ENCODE measurements at places on chromosomes 6 and 20.
A peak's percentile ranks its signal among the peaks of the same experiment; 100 is the strongest.

DNA sequence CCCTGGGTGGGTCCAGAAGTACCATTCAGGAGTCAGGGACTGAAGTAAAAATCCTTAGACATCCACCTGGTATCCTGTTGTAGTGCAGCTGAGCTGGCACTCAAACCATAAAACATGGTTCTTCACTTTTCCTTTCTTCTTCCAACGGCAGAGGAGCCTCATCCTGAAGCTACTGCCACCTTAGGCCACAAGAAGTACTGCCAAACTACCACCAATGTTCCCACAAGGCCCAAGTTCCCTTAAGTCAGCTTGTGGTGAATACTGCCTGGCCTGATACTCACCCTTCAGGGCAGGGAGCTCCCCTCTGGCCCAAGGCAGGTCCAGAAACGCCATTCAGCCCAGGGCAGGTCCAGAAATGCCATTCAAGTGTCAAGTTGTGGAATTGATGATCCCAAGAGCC, 1053.4 kb upstream of the CITED2 start:
- DNase-seq, result no peak

- DNase-seq, result no peak
Observed at GRCh38 chr6:20148433-20148832, 63.8 kb downstream of the MBOAT1 start.

DNA sequence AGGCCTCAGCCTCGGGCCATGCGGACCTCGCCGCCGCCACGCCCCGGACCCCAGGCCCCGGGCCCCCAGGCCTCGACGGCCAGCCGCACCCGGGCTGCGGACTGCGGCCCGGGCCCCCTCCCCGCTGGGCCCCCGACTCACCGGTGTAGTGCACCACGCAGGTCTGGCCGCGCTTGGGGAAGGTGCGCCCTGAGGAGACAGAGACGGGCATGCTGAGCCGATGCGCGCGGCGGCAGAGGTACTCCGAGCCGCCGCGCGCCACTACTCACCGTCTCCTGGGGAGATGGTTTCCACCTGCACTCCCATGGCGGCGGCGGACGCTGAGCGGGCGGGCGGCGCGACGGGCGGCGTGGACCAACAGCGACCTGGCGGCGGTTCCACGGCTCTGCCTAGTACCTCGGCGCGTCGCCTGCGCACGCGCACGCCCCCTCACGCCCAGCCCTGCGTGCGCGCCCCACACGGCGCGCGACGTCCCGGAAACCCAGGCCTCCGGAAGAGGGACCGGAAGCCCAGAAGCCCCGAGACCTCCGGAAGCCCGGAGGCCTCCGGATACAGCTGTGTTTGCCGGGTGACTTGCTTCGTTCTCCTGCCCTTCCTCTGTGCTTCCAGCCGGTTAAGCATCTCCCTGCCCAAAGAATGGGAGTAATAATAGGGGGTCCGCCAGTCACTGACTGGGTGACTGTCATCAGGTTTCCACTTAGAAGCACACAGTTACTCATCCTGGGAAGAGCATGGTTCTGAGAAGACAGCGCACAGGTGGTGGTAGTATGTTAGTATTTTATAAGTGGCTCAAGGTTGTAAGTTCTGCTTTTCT, at the start of gene FKBP1A:
TSS of gene FKBP1A (minus strand) at position 362 of the 814 bp plus-strand sequence. CDS start at position 306, 56 bp downstream.
- DNase-seq, result peak; percentile 66

- DNase-seq, result no peak
Observed at GRCh38 chr20:60813066-60813465, 439.0 kb upstream of the CDH4 start.

GRCh38 chr6:151493161-151493803, 535 bp upstream of the CCDC170 start:
- no peak for DNase-seq

DNA sequence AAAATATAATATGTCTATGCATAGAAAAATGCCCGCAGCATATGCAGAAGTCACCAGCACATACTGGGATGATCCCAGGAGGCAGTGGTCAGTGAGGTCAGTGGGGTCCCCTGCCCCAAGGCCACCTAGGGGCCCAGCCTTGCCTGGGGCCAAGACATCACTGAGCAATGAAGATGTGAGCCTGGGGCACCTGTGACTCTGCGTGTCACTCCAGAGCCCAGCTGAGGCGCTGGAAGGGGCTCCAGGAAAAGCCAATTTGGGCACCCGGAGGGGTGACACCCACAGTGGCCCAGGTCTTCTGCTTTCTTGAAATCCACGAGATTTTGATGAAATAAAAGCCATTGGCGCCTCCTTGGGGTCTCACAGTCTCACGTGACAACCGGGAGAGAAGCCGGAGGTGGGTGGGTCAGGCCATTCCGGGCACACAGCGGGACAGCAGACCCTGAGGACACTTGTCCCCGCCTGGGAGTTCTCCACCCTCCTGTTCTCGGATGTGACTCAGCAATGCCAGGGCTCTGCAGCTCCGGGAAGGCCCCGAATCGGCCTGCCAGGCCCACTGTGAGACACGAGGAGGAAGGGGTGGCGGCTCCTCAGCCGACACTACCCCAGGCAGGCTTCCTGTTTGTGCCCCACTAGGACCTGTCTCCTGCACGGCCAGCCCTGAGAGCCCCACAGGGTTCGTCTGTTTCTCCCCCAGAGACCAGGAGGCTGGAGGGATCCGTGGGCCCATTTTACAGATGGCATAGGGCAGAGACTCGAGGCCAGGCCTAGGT, 24.4 kb upstream of the SLCO4A1 start:
- no peak for DNase-seq

- DNase-seq, result no peak
Observed at GRCh38 chr6:26163427-26164119, 76.3 kb downstream of the HFE start.

DNA sequence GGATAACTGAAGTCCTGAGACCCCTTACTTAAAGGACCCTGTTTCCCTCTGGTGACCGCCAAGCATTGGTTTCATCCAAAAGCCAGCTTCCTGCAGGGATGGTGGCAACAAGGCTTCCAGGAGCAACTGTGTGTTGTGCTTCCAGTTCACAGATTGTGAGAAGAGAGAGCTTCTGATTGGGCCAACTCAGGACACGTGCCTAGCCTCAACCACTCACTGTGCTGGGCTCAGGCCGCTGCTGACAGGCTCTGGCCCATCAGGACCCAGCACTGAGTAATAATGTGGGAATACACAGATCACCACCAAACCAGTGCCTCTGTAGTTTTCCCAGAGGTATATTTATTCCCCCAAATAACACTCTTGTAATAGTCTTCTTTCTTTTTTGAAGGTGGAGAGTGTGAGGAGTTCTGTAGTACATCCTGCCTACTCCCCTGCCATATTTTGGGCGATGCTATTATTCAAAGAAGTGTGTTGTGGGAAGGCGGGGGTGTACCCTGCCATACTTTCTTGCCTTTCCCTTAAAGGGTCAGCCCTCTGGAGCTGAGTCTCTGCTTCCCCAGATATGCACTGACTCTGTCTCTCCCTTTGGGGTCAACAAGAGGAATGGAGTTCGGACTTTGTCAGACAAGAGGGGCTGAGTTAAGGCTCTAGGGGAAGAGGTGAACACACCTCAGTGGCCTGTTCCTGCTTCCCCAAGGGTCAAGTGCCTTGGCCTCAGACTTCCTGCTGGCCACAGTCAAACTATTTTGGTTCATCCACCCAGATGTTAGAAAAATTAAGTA, 23.2 kb downstream of the PPP1R16B start:
- no peak for DNase-seq

DNA sequence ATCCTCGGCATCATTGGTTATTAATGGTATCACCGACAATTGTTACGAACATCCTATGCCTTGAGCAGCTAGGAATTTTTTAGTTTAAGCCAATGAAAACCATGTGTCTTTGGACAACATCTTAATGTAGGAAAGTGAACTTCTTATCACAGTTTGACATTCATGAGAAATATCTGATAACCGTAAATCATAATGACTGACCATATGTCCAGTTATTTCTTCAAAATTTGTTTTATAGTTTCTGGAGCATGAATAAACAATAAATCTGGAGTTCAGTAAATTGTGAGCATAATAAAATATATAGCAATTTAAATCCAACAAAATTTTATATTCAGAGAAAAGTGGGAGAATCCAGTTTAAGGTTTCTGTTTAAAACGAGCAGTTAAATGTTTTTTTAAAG, 970.1 kb upstream of the ADGRB3 start:
- DNase-seq, result no peak

DNA sequence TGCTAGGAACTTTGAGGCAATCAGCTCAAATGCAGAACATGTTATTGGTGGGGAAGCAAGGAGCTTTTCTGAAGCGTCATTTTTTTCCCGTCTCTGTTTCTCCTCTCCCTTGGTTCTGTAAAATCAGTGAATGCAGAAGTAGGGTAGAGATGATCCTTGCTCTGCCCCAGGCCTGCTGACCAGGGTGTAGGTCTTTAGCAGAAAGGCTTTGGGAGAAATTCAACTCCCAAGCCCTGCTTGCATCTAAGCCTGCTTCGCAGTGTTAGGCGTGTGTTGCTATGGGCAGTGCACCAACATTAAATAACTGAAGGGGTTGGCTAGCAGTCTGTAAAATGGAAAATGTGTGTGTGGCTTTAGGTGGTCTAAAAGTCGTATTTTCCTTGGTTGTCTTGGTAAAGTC, 45.9 kb downstream of the SASH1 start:
- DNase-seq, result no peak

- DNase-seq, result no peak
Observed at GRCh38 chr20:45826381-45827019, 612 bp downstream of the TNNC2 start.

DNA sequence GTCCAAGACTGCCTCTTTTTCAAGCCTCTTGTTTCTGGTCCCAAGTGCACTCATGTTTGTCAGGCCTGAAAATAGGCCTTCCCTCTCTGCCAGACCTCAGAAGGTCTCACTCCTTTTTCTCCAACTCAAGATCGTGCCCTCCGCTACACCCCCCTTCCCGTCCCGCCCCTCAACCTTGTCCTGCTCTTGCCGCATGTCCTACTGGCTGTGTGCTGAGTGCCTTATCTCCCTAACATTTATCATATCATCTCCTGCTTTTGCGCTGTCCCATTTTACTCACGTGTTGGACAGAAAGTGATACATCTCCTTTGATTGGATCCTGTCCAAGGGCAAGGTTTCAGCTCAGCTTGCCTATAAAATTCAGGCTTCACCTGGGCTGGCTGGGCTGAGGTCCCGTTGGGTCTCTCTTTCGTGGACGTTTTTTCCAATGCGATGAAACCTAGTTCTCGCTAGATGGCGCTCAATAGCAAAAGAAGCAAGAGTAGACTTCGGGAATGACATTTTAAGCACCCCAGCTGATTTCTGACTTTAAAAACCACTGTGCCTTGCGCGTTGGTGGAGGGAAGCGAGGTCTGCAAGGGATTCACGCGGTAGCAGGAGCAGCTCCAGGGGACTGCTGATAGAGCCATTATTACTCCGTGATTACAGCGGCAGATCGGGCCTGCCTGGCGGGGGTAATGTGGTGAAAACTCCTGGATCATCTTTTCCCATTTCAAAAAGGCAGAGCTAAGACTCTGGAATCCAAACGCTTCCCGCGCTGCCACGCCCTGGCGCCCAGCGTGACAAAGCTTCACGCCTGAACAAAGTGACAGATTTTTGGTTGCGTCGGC, 137.6 kb downstream of the IMPG1 start:
- DNase-seq, result peak; percentile 5

DNA sequence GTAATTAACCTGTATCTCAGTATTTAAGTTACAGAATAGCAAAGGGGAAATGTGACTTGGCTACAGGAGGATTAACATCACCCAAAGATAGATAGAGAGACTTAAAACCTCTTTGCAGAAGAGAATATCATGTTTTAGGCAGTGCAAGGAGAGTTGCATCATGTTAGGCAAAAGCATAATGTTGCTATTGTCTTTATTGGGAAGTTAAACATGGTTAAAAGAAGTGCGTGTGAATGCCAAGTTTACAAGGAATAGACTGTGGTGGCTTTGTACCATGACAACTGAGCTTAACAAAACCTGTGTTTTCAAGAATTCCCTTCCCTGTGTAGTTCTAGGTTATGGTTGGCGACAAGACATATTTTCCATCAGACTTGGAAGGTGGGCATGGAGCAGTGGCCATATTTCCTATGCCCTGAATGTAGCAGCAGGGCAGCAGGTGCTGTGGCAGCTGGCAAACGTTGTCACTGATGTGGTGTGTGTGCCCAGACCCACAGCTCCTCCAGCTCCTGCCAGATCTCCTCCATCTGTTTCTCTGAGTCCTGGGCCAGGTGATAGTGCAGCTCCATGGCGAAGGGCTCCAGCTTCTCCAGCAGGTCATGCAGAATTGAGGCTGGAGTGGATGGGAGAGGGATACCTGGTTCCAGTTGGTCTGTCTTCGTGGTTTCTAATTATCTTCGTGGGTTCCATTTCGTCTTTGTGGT, 163.3 kb downstream of the QRSL1 start:
- no peak for DNase-seq

DNA sequence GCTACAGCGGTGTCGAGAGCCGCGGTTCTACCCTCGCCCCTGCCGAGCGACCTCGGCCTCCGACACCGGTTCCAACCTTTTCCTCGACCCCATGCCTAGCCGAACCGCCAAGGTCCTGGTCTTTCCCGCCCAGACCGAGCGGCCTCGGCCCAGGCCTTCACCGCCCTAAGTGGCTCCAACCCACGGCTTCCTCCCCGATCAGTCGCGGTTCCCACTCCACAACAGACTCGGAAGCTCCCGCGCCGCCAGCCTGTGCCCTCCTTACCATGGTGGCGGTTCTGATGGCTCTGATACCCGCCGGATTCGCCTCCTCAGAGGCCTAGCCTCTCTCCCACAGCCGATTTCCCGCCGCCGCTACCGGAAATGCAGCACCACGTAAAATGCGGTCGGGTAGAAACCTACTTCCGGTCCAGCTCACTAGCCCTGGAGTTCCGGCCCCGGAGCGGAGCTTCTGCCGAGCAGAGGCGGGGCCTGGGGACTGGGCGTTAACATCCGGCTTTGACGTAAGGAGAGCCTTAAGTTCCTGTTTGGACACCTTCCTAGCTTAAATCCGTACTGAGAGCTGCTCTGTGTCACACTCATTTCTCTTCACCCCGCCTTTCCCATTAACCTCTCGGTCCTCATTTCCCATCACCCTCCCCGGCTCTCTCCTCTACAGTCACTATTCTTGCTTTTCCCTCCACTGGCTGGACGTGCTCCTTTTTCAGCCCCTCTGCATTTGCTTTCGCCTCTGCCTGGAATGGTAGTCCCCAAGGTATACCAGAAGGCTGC, at the start of gene SNRPB:
TSS of gene SNRPB (minus strand) at position 367 of the 771 bp plus-strand sequence. CDS start at position 268, 99 bp downstream.
- DNase-seq, result peak; percentile 95

DNA sequence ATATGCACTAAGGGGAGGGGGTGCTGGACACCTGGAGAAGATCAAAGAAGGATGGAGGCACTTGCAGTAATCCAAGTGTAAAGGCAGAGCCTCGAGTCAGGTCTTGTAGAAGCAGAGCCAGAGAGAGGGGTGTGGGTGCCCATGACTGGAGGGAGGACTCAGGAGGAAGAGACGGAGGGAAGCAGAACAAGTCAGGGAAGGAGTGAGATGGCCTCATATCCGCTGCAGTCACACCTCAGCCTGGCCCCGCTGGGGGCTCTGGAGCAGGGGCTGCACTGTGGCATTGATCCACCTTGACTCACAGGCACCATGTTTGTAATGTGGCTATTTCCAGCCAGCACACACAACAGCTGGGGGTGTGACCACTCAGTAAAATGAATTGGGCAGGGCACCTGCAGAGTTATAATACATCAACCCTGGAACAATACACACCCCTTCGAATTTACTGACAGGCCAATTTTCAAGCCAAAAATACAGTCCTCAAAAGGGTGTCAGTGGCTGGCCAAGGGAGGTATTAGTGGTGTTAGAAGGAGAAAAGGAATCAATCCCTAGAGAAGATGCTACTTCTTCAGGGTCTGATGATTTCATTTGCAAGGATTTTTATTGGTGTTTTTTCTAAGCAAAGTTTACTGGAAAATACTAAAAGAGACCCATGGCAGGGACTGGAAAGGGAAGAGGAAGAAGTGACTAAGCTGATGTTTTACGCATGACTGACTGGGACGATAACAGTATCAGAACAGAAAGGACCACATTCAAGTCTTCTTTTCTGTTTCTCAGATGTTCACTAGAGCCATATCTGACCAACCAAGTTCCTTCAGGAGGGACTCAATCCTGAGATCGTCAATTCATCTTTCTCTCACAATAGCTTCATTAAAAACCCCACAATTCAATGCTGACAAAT, 18.9 kb upstream of the NXT1 start:
- DNase-seq, result no peak

All from HS-27A (cell line).